ENCODE measurements at places on chromosomes 4 and X. TPM values are rescaled to one million over a fixed set of nuclear protein-coding genes. Genes with fewer than 3 reads are reported as not detected.

Gene IL15
- total RNA-seq = 0.61 TPM

Gene ZNF732
- 35.7 TPM for total RNA-seq

Gene MTNR1A
- total RNA-seq = 0.50 TPM

DNA sequence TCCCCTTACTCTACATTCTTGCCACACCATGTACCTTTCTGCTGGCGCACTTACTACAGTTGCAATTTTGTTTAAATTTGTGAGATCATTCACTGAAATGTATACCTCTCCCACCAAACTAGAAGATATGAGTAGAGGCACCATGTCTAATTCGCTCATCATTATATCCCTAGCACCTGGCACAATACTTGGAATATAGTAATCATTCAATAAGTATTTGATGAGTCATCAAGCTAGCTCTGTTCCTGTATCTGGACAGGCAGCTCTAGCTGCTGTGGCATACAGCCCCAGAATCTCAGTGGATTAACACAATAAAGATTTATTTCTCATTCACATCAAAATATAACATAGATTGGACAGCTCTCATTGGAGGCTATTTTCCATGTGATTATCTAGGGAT is 245.9 kb downstream of the IDS start:
- H3K36me3 ChIP-seq = no peaks in the 10 kb centered on the region
- no peaks in the 10 kb centered on the region for H3K27me3 ChIP-seq
- H3K4me3 ChIP-seq = no peak overlapping the region

- H3K4me3 ChIP-seq = no peak overlapping the region
- no peaks in the 10 kb centered on the region for H3K27me3 ChIP-seq
- no peaks in the 10 kb centered on the region for H3K4me1 ChIP-seq
- H3K36me3 ChIP-seq = no peaks in the 10 kb centered on the region
Measured at GRCh38 chr4:81722290-81722851, 250.7 kb upstream of the RASGEF1B start.

GRCh38 chr4:136664988-136665387 is 867.3 kb downstream of the PCDH18 start:
- H3K36me3 ChIP-seq = no peaks in the 10 kb centered on the region
- H3K27me3 ChIP-seq = no peaks in the 10 kb centered on the region
- DNase-seq = no peak
- no peak overlapping the region for H3K27ac ChIP-seq
- H3K4me1 ChIP-seq = no peaks in the 10 kb centered on the region
- H3K4me3 ChIP-seq = no peak overlapping the region

Gene RRH
- not detected for total RNA-seq

- DNase-seq = no peak
- H3K36me3 ChIP-seq = no peaks in the 10 kb centered on the region
- H3K4me3 ChIP-seq = no peak overlapping the region
- H3K4me1 ChIP-seq = no peaks in the 10 kb centered on the region
- no peak overlapping the region for H3K27ac ChIP-seq
Measured at GRCh38 chr4:26384380-26385057, 63.7 kb downstream of the RBPJ start.

DNA sequence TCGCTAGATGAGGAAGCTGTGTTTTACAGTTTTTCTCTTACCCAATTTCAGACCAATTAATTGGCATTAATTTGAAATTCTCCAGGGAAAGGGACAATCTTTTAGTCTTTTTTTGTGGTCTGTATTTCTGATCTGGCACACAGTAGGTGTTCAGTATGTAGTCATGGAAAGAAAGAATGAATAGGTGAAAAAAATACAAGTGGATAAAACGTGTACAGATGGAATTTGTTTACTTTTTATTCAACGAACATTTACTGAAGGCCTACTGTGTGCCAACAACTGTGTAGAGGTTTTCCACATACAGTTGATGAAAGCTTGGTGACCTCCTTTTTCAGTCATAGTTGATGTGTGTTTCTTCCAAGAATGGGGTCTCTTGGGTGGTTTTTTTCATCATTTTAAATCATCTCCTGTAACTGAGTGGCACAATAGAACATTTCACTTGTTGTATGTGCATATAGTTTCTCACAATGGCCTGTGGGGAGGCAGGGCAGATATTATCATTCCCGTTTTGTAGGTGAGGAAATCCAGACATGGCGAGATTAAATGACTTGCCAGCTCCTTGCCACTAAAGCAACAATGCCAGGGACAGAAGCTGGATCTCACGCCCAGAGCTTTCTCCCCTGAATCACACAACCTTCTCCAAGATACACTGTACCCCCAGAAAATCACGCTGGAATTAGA is 102.4 kb downstream of the CEP135 start:
- no peaks in the 10 kb centered on the region for H3K27me3 ChIP-seq
- H3K36me3 ChIP-seq = no peaks in the 10 kb centered on the region
- H3K27ac ChIP-seq = no peak overlapping the region
- peak overlapping the region; percentile 83 for H3K4me3 ChIP-seq

DNA sequence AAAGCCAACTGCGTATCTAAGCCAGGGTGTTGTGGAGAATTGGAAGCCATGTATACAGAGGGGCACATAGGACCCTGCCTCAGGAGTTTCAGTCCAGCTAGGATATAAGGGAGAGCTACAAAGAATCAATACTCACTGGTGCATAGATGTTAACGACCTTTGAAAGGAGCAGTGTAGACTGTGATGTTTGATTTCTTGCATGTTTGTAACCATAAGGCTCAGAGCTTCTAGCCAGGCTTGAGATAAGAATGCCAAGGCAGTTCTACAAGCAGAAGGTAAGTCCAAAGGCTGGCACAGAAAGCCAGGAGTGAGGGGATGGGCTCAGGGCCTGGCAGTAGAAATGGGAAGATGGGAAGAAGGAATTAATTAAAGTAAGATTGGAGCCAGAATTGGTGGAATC is 75.7 kb downstream of the CC2D2A start:
- no peak overlapping the region for H3K27ac ChIP-seq
- H3K4me1 ChIP-seq = peaks cover 5% of the 10 kb centered on the region
- H3K27me3 ChIP-seq = no peaks in the 10 kb centered on the region
- no peaks in the 10 kb centered on the region for H3K36me3 ChIP-seq
- DNase-seq = no peak

GRCh38 chr4:54368281-54369265 is 139.5 kb downstream of the PDGFRA start:
- H3K27ac ChIP-seq = no peak overlapping the region
- no peaks in the 10 kb centered on the region for H3K36me3 ChIP-seq
- no peak for DNase-seq
- no peak overlapping the region for H3K4me3 ChIP-seq

- H3K4me3 ChIP-seq = no peak overlapping the region
- H3K4me1 ChIP-seq = peaks cover 5% of the 10 kb centered on the region
- no peak overlapping the region for H3K27ac ChIP-seq
- H3K36me3 ChIP-seq = no peaks in the 10 kb centered on the region
Measured at GRCh38 chrX:8668813-8669212, 63.1 kb downstream of the ANOS1 start.

- no peak for DNase-seq
- H3K27me3 ChIP-seq = no peaks in the 10 kb centered on the region
- H3K4me3 ChIP-seq = no peak overlapping the region
- no peaks in the 10 kb centered on the region for H3K4me1 ChIP-seq
Measured at GRCh38 chrX:109830157-109830703, 97.2 kb upstream of the ACSL4 start.

- no peak overlapping the region for H3K4me3 ChIP-seq
Measured at GRCh38 chrX:30010471-30010870, 204.9 kb upstream of the MAGEB2 start.

GRCh38 chrX:21166272-21166982 is 207.8 kb upstream of the CNKSR2 start:
- H3K4me1 ChIP-seq = no peaks in the 10 kb centered on the region
- no peaks in the 10 kb centered on the region for H3K27me3 ChIP-seq
- no peak for DNase-seq
- no peak overlapping the region for H3K27ac ChIP-seq

Gene GAGE12H
- total RNA-seq = not detected

DNA sequence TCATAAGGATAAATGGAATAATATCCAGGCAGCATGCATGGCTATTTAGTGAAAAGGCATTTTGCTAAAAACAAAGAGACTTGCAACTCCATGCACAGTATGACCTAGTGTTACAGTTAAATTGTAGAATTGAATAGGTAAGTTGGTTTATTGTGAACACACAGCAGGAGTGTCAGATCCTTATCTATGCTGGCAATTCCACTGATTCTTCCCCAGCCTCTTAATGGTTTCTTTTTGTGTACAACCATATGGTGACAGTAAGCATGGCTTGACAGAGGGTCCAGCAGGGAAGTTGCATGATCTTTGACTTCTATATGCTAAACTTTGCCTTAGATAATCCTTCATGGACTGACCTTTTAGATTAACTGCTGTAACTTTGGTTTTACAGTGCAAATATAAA is 936.6 kb upstream of the EPHA5 start:
- no peak overlapping the region for H3K4me3 ChIP-seq
- H3K27ac ChIP-seq = no peak overlapping the region
- no peaks in the 10 kb centered on the region for H3K27me3 ChIP-seq

GRCh38 chr4:102326951-102327350 is 18.3 kb downstream of the SLC39A8 start:
- peaks cover 5% of the 10 kb centered on the region for H3K4me1 ChIP-seq
- no peak overlapping the region for H3K4me3 ChIP-seq
- H3K27me3 ChIP-seq = no peaks in the 10 kb centered on the region

Gene NPY1R
- 7.2 TPM for total RNA-seq

Gene CT55
- not detected for total RNA-seq

DNA sequence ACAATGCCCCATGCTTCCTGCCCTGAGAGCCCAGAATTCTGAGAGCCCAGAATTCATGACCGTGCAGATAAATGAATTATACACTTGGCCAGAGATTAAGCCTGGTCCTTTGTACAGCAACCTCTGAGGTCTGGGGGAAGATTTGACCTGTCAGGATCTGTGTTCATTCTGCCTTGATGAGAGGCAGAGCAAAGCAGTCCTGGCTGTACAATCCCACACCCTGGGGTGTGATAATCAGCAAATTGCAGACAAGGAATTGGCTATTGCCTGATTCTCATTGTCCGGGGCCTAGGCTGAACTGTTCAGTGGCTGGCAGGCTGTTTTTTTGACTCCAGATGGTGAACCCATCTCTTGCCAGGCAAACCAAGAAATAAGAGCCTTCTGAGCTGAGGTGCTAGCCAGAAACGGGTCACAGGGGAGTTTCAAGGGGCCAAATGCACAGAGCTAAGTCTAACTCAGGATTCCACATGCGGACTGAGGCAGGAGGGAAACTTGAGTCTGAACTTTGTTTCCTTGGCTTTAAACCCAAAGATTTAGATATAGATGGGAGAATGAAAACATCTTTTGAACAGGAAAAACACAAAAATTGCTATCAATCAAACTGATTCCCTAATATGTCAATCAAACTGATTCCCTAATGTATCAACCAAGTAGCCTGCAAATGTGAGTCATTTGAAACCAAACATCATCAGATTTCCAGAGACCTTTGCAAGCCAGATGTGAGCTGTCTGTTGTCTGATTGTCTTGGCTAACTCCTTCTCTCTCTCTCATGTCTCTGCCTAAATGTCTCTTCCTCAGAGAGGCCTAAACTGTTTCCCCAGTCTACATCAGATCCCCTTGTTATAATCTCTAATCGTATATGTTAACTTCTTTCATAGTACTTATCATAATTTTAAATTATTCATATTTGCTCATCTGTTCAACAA is 159.3 kb downstream of the ATG4A start:
- H3K27me3 ChIP-seq = no peaks in the 10 kb centered on the region
- H3K27ac ChIP-seq = no peak overlapping the region
- no peak overlapping the region for H3K4me3 ChIP-seq
- no peak for DNase-seq

Gene SLC2A9
- total RNA-seq = 0.20 TPM
